Nephron progenitor cell (in vitro differentiated cells): ENCODE measurements at places on chromosomes 2 and 18.

GRCh38 chr2:2740238-2740775 lies 409.2 kb upstream of the MYT1L start:
- DNase-seq: no peak

DNA sequence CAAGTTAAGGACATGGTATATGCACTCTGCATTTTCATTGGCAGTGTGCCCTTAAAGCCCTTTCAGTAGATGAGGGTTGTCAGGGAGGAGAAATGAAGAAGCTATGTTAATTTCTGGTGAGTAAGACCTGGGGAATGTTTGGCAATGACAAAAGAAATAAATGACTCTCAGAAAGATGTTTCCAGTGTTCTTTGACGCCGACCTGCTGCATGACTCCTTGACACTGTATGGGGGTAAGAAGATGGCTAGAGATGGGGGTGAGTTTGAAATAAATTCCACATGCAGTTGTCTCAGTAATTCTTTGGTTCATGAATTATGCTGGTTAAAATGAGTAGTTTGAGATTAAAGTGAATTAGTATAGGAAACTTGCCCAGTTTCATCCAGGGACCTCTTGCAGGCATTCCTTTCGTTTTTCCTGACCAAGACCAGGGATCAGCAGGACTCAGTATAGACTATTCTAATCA lies 5.9 kb downstream of the CCDC121 start:
- no peak for DNase-seq

DNA sequence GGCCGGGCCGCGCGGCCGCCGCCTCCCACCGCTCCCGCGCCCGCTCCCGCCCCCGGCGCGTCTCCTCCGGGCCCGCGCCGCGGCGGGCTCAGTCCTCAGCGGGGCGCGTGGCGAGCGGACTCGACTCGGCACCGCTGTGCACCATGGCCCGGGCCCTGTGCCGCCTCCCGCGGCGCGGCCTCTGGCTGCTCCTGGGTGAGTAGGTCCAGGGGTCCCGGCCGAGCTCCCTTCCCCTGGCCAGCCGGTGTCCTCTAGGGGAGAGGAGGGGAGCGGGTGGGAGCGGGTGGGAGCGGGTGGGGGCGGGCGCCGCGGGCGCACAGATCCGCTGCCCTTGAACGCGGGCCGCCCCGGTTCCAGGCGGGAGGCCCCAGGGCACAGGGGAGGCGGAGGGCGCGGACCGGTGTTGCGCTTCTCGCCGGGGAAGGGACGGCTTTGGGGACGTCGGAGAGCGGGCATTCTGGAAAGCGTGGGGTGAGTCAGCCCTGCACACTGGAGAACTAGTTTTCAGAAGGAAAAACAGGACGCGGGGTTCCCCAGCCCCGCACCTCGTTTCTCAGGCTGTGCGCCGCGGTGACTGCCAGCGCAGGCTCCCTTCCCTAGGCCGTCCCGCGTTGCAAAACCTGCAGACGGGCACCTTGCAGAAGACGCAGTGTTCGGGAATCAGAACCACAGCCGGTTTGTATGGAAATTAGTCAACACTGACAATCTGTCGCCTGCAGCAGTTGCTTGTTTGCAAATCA lies at the start of gene RAMP1:
Gene RAMP1, plus strand, starts transcription at position 91 of the 740 bp plus-strand sequence. Its CDS starts 53 bp downstream, at position 144.
- peak; percentile 61 for DNase-seq

DNA sequence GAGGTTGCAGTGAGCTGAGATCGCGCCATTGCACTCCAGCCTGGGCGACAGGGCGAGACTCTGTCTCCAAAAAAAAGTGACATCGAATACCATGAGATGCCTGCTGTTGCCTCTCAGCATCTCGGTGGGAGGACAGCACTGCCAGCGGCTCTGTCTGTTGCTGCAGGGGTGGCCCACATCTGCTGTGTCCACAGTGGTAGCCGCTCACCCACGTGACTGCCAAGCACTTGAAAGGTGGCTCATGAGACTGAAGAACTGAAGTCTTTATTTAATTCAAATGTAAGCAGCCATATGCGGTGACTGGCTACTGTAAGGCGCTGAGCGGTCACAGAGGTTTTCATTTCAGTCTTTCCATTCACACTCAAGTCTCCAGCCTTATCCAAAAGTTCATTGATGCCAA lies 25.8 kb downstream of the IMPA2 start:
- no peak for DNase-seq

DNA sequence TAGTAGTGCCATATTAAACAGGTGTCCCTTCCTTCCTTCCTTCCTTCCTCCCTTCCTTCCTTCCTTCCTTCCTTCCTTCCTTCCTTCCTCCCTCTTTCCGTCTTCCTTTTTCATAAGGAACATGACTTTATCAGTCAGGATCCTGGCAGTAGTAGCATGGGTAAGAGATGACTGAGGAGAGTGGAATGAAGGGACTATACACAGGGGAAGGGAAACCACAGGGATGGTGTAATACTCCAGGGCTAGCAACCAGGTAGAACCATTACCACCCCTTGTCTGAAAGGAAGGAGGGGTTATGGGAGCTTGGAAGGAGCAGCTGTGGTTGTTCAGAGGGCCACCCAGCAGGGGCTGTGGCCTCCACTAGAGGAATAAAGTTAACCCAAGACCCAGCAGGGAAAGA lies 23.2 kb upstream of the KDM3A start:
- DNase-seq: no peak

GRCh38 chr2:88452980-88453582 lies 588 bp upstream of the FOXI3 start:
- DNase-seq: peak; percentile 20

GRCh38 chr18:71760541-71760940 lies 783.6 kb downstream of the CBLN2 start:
- DNase-seq: no peak

GRCh38 chr2:59449274-59449673 lies 1104.2 kb downstream of the BCL11A start:
- no peak for DNase-seq

DNA sequence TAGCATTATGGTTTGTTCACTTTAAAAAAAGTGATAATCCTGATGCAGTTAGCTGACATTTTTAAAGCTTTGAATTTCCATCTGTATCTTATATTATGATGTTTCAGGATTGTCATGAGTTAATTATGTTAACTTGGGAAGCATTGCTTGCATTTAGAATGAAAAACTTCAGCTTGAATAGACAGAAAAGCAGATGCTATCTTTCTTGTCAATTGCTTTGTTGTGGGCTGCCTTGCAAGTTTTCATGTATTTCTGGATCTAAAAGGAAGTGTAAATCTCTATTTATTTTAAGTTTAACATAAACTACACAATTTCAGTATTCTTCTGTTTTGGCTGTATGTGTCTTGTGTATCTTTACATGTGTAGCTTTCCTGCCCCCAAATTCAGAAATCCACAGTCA lies 479.5 kb downstream of the ARHGAP15 start:
- DNase-seq: no peak

DNA sequence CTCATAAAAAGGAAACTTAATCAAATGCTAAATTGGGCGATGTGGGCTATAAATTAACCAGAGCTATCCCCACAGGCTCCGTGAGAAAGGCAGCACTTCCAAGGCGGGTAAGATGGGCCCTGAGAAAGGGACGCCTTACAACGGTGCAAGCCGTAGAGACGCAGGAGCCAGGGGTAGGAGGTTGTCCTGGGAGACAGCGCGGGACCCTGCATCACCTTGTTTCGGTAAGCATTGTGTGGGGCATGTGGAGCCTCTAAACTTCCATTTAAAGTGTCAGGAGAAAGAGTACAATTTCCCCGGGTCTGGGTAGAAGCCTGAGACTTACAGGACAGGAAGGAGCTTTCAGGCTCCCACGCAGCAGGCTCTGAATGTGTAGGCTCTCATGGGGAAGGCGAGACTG lies 1.2 kb upstream of the PER2 start:
- DNase-seq: no peak
